Caco-2 (cell line): ENCODE measurements at places on chromosomes 7 and 10.
A peak's percentile ranks its signal among the peaks of the same experiment; 100 is the strongest.

GRCh38 chr10:27138277-27138676 is 15.9 kb downstream of the YME1L1 start:
- no peak for DNase-seq

GRCh38 chr10:120514035-120514620 is 57.1 kb downstream of the PLPP4 start:
- DNase-seq = peak; percentile 73

DNA sequence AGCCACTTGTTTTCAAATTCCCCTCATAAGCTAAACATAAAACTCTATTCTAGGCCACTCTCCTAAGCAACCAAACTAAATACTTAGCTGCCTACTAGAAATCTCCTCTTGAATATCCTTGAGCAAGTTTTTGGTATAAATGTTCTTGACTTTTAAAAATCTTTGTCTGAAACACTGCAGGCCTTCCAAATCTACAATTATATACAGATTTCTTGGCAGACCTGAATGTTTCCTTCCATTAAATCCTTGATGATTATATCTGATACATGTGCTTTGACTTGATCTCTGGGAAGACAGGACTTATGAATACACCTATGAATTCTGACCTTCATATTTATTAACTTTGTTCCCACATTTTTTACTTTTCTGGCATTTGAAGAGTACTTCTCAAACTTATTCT is 314.5 kb downstream of the CACNA2D1 start:
- DNase-seq = no peak

GRCh38 chr7:48177271-48177670 is 6.0 kb downstream of the ABCA13 start:
- no peak for DNase-seq

DNA sequence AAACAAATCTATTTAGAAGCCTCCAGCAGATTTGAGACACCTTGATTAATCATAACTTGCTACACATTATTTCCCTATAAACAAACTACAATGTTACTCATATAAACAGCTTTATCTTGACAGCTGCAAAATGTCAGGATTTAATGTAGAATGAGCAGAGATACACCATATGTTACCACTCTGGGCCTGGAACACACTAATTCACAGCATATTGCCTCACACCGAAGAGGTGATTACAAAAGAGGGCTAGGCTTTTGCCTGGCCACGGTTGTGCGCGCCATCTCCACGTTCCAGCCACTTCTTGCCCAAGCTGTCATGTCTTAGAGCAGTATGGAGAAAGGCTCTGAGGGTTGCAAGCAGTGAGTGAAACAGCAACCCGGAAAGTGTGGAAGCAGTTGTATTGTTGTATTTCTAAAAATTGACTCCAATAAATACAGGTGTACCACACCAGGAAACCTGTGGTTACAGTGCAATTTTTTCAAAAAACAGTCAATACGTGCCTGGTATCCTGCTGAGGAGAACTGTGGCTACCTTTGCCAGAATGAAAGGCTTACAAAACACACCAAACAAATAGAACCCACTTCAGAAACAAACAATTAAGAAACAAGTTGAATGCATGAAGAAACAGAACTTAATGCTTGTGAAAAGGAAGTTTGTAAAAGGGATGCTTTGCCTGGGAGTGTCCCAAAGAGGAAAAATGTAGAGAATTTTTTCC is 498.1 kb downstream of the PLXNA4 start:
- no peak for DNase-seq

GRCh38 chr10:71543608-71544170 is 147.0 kb downstream of the CDH23 start:
- no peak for DNase-seq

DNA sequence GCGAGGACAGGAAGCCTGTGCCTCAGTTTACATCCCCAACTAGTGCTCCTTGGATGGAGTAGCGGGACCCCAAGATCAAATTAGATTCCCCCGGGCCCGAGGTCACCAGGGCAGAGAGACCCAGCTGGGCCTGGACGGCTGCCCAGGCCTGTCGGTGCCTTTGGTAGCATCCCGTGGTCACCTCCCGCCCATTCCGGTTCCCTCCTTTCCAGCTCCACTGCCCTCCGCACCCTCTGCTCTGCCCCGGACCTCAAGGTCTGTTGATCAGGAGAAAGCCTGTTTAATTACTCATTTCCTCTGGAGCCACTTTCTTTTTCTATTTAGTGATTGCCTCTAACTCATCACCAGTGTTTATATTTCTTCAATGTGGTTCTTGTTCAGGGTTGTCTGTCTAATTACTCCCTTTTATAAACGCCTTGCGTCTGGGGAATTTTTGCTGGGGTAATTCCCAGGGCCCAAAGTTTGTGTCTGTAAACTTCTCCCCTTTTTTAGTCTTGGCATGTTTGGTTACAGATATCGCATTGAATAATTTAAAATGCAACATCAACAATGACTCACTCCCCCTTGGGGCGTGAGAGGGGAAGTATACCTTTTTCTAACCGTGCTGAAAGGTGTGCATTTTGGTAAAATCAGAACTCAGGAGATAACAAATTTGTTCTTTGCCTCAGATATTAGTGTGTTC is 1.9 kb downstream of the FOXK1 start:
- no peak for DNase-seq

DNA sequence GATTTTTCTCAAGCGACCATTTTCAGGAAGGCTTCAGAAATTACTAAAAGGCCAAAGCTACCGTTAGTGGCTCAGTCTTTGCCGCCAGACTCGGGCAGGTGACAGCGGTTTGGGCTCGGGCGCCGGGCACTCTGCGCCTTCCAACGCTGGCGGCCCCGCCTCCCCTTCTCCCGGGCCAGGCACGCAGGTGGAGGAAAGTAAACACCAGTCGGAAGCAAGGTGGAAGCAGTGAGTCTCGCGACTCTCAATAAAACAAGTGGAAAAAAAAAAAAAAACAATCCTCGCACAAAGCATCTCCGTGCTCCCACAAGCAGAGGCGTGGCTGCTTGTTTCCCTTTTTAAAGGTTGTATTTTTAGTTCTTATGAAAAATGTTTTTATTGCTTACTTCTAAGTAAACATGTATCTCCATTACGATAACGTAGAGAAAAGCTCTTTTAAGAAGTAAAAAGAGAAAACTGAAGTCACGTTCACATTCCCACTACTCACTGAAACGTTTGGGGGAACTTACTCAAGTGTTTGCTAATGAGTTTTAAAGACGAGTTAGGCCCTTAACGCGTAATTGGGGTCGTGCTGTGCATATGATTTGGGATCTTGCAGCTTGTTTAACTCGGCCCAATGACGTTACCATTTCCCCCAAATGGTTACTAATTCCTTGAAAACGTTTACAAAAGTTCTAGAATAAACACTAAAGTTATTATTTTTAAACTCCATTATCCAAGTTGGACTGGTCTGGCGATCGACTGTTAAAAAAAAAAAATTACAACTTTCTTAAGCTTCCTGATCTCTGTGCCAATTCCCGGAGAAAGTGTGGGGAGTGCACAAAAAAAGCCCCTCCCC is 864 bp downstream of the CDCA7L start:
- peak; percentile 60 for DNase-seq

GRCh38 chr7:37027557-37028341 is 303.5 kb upstream of the AOAH start:
- DNase-seq = no peak

DNA sequence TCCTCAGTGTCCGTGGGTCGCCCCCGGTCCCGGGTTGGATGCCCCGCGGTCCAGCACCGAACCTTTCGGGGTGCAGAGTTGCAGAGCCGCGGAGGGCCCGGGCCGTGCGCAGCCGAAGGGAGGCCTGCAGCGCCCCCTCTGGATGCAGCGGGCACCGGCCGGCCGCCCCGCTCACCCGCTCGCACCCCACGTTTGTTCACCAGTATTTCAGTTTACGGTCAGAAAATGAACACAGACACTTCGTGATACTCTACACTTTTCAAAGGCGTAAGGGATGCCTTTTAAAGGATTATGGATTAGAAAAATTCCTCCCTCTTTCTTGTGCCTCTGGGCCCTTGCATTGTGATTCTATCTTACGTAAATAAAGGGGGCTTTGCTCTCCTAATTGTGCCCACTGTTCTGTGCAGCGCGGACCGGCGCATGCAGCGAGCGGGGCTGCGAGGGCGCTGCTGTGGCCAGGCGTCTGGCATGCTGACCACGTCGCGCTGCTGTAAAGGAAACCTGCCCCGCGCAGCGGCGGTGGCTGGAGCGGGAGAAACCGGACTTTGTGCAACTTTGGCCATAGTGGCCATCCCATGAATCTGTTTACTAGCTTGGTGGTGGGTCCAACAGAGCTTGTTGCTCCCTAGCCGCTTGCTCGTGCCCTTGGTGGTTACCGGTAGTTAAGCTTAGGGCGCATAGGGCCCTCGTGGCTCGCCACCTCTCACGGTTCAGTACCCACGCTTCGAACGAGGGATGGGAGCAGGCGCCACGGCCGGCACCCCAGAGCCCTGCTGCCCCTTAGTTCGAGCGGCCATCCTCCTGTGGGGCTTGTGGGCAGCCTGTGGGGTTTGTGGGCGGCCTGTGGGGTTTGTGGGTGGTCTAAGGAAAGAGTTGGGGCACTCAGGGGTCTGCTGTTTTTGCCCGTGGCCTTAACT is 739 bp upstream of the MEST start:
- DNase-seq = no peak

- no peak for DNase-seq
Observed at GRCh38 chr7:157408258-157409101, 71.7 kb downstream of the DNAJB6 start.

GRCh38 chr10:77361831-77362230 is 275.8 kb downstream of the KCNMA1 start:
- no peak for DNase-seq

DNA sequence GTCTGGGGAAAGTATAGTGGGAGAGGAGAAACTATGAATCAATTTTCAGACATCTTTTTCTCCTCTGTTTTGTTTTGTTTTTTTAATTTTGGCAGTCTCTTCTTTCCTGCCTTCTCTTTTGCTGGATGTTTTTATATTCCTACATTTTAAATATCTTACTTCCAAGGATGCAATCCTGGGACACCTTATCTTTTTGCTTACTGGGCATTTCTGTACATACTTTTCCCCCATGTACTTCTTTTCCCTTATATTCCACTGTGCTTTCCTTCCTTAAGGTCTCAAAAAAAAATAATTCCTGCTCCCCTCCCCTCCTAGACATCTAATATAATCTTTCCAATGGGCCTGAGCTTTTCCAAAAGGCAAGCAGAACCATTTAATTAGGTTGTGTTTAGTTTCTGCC is 701.1 kb downstream of the NRG3 start:
- DNase-seq = no peak

DNA sequence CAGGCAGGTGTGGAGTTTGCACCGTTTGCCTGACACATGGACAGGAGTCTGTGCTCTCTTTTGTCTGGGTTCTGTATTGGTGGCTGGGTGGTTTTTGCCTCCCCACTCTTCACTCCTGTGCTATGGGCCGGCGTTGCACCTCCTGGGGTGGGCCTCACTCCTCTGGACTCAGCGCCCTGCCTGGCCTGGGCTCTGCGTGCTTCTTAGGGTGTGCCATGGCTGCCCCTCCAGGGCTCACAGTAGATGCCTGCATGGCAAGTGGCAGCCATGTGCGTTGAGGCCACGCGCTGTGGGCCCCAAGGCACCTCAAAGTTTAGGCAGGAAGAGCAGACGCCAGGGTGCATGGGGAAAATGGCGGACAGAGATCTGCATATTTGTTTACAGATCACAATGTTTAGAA is 319.8 kb downstream of the ADARB2 start:
- DNase-seq = no peak

DNA sequence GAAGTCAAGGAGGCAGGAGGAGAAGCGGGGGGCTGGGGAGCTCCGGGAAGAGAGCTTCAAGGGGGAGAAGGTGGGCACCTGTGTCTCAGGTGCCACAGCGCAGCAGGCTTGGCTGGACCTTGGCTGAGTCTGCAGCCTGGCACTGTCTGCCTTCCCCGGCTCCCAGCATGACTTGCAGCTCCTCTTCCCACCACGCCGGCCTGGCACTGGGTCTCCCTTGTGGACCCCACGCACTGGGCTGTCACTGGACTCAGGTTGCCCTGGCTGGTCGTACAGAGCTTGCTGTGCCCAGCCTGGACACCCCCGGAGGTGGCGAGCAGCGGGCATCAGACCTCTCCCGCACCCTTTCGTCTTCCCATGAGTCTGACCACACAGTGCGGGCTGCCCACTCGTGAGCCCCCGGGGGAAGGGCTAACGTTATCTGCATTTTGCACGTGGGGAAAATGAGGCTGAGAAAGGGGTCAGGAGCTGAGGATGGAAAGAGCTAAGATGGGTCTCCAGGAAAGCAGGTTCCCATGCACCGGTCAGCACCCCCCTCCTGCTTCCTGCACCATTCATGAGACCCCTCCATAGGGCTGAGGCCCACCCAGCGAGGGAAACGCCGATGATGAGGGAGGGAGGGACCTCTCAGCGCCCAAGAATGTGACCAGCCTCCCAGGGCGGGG is 40.3 kb upstream of the PSMG3 start:
- no peak for DNase-seq

DNA sequence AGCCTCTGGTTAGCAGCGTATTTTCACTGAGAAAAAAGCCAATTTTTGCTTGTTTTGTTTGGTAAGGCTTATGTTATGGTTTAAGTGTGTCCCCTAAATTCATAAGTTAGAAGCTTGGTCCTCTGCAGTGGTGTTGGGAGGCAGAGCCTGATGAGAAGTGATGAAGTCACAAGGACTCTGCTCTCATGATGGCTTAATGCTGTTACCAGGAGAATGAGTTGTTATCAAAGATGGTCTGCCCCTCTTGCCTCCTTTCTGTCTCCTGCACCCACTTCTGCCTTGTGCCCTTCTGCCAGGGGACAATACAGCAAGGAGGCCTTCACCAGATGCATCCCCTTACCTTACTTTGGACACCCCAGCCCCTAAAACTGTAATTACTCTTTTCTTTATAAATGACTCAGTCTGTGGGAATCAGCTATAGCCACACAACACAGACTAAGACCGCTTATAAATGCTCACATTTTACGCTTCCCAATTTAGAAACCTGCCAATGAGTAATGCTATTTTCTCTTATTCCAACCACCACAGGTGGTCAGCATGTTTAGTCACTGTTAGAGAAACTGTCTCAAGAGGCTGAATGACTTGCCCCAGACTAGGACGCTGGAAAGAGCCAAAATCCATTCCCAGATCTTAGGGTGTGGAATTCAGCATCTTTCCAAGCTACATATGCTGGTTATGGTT is 6.1 kb upstream of the PKD1L1 start:
- no peak for DNase-seq

GRCh38 chr7:90225181-90225580 is 13.6 kb downstream of the STEAP2 start:
- DNase-seq = no peak

- no peak for DNase-seq
Observed at GRCh38 chr7:36017111-36017510, 135.9 kb upstream of the EEPD1 start.

DNA sequence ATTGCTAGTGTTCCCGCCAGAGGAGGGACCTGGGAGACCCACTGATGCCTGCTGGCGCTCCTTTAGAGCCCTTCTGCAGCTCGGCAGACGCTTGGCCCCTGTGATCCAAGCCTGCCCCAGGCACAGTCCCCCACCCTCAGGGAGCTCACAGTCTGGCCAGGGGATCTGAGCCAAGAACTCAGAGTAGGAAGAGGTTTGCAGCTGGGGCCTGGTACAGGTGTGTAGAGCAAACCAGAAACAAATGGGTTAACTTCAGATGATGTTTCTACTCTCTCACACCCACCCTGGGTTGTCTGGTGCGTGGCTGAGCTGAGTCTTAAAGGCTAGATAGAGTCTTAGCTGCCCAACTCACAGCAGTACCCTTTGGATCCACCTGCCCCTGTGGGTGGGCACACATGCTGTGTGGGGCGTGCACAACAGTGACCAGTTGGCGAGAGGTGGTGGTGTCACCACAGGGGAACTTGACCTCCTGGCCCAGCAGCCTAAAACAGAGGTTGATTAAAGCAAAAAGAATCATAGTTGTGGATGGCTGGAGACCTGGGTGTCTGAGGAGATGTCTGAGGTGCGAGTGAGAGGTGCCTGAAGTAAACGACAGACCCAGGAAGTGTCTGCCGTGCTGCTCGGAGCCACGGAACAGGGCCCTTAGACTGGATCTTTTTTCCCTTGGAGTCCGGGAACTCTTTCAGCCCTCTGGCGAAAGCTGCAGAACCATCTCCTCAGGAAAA is 31.2 kb upstream of the SRGN start:
- DNase-seq = no peak
